Mesothelial cell of epicardium (in vitro differentiated cells): ENCODE measurements at places on chromosomes 3 and 15. TPM values are rescaled to one million over a fixed set of nuclear protein-coding genes. Genes with fewer than 3 reads are reported as not detected.

The SH3GL3 gene
- 5.7 to 6.1 TPM (median 6.0 TPM) in 3 replicates for total RNA-seq

The CPNE9 gene
- total RNA-seq: 0.42 TPM in 1 of 3 replicates, not detected in the others

The CCR5 gene
- not detected in 3 replicates for total RNA-seq

GRCh38 chr3:140677764-140678163, at the start of gene TRIM42:
Gene TRIM42, plus strand, starts transcription at chr3:140678064. Its CDS starts 166 bp downstream, at chr3:140678230.
- no peak for DNase-seq
- H3K27me3 ChIP-seq: no peaks in the 10 kb centered on the region
- H3K4me1 ChIP-seq: no peaks in the 10 kb centered on the region
- no peak within 1 kb of the TSS for H3K27ac ChIP-seq

- no peaks in the 10 kb centered on the region for H3K4me1 ChIP-seq
- peaks cover 21% of the 10 kb centered on the region for H3K27me3 ChIP-seq
- H3K36me3 ChIP-seq: no peaks in the 10 kb centered on the region
- H3K4me3 ChIP-seq: no peak overlapping the region
Measured at GRCh38 chr15:44186705-44187104, 8.4 kb downstream of the FRMD5 start.

DNA sequence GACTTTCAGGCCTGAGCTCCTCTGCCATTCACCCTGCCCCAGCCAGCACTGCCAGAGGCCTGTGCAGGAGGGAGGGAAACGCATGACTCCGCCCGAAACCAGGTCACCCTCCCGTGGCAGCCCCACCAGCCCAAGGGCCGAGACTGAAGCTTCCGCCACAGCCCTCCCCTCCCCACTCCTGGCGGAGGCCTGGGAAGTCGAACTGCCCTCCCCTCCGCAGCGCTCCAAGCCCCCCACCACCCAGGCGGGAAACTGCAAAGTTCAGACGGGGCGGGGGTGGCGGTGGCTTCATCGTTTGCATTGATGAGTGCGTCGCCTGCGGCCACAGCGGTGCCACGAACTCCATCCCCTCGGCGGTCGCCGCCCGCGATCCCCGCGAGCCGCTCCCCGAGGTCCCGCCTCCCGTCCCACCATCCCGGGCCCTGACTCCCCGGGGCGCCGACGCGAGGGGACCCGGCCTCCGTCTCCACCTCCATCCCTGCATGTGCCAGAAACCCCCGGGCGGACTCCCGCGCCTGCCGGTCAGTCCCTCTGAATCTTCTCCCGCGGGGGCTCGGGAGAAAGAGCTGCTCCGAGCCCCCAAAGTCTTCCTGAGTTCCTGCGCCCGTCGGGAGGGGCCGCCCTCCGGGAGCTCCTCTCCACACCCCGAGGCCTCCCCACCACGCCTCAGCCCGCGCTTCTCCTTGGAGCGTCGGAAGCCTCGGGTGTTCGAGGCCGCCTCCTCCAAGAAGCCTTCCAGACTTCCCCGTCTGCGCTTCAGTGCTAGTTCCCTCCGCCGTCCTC, 698 bp downstream of the MELTF start:
- H3K4me3 ChIP-seq: peak overlapping the region; percentile 63
- no peaks in the 10 kb centered on the region for H3K36me3 ChIP-seq
- peaks cover 10% of the 10 kb centered on the region for H3K27me3 ChIP-seq
- no peak for DNase-seq

DNA sequence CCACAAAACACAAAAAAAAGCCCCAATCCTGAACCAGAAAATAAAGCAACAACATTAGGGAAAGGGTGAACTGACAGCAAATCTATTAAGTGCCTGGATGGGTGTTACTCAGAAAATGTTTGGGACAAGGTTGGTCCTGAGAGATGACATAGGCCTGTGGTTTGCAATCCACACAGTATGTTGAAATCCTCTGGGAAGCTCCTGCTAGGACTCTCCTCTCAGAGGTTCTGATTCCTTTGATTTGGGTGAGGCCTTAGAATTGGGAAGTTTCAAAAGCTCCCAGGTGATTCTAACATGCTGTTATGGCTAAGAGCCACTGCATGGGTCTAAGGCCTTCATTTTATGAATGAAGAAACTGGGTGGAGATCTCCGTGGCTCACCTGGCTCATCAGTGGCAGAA, 18.4 kb downstream of the CLDN1 start:
- H3K27ac ChIP-seq: no peak overlapping the region
- H3K36me3 ChIP-seq: no peaks in the 10 kb centered on the region
- no peak overlapping the region for H3K4me3 ChIP-seq
- H3K27me3 ChIP-seq: no peaks in the 10 kb centered on the region
- peaks cover 13% of the 10 kb centered on the region for H3K4me1 ChIP-seq
- DNase-seq: no peak

GRCh38 chr3:51400166-51400565, 9.1 kb downstream of the RBM15B start:
- H3K27me3 ChIP-seq: no peaks in the 10 kb centered on the region
- peak; percentile 31 for DNase-seq
- peaks cover 18% of the 10 kb centered on the region for H3K36me3 ChIP-seq
- peaks cover 1% of the 10 kb centered on the region for H3K4me1 ChIP-seq
- H3K4me3 ChIP-seq: no peak overlapping the region
- no peak overlapping the region for H3K27ac ChIP-seq

- H3K36me3 ChIP-seq: peaks cover 6% of the 10 kb centered on the region
- peaks cover 33% of the 10 kb centered on the region for H3K4me1 ChIP-seq
- no peak for DNase-seq
Measured at GRCh38 chr3:121943431-121943830, 49.2 kb downstream of the SLC15A2 start.
